ENCODE measurements at places on chromosomes 2 and 18.

DNA sequence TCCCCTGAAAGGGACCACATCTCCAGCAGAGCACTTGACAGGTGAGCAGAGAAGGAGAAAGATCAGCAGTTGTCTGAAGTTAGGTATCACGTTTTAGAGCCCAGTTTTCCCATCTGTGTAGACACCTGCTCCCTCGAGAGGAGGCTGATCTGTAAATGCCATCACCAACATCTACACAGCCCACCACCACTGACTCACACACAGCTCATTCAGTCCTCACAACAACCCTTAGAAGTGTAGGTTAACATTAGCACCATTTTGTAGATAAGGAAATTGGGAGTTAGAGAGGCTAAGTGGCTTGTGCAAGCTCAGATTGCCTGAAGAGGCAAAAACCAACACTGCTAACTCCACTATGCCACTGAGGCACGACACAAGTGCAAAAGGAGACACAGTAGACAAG, 37.2 kb upstream of the STAT1 start:
- H3K4me1 ChIP-seq, result peaks cover 4% of the 10 kb centered on the region
- no peak for DNase-seq
- H3K27me3 ChIP-seq, result no peaks in the 10 kb centered on the region
- H3K36me3 ChIP-seq, result no peaks in the 10 kb centered on the region

DNA sequence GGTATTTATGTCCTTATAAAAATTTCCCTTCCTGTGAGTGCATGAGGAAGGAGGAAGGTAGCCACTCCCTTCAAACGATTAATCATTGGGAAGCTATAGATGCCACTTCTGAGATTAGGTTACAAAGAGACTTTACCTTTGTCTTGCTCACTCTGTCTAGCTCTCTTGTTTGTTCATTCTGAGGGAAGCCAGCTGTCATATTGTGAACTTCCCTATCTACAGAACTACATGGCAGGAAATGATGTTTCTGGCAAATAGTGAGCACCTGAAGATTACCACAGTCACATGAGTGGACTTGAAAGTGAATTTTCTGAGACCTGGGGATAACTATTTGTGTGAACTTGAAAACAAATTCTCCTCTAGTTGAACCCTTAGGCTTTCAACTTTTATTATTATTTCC, 776.8 kb downstream of the CCDC85A start:
- no peak for DNase-seq
- H3K36me3 ChIP-seq, result no peaks in the 10 kb centered on the region
- no peaks in the 10 kb centered on the region for H3K27me3 ChIP-seq
- H3K27ac ChIP-seq, result no peak overlapping the region

DNA sequence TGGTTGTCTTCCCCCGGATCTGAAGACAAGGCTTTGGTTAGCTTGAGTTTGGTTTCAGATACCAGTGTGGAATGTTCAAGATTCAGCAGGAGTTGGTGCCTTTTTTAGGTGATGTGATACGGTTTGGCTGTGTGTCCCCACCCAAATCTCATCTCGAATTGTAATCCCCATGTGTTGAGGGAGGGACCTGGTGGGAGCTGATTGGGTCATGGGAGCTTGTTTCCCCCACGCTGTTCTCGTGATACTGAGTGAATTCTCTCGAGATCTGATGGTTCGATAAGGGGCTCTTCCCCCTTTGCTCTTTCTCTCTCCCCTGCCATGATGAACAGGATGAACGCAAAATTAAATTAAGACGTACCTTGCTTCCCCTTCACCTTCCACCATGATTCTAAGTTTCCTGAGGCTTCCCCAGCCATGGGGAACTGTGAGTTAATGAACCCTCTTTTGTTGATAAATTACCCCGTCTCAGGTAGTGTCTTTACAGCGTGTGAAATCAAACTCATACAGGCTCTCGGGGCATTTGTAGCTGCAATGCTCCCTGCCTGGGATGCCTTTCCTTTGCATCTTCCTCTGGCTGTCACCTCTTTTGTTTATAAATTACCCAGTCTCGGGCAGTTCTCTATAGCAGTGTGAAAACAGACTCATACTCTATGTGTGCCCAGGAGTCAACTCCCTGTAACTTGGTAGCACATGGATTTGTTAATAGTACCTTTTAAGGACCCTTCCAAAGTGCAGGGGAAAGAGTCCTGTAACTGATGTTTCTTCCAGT, 21.3 kb downstream of the PDCD1 start:
- H3K27ac ChIP-seq, result no peak overlapping the region
- no peaks in the 10 kb centered on the region for H3K36me3 ChIP-seq
- H3K4me3 ChIP-seq, result no peak overlapping the region
- no peaks in the 10 kb centered on the region for H3K4me1 ChIP-seq

DNA sequence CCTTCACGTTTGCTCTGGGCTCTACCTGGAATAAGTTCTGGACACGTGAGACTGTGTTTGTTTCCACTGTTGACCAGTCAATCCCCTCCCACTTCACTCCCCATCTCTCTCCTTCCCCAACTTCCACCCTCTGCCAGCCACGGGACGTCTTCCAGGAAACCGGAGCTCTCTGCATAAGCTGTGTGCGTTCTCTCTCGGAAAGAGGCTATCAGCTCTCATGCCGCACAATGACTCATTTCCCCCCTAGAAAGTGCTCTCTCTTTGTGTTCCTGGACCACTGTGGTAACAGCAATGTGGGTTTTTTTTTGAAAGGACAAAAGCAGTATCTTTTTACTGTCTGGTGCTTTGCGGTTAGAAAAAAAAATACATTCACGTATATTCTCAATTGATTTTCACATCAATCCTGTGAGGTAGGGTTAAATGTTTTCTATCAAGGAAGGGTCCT, 10.2 kb downstream of the PROKR1 start:
- H3K27me3 ChIP-seq, result no peaks in the 10 kb centered on the region
- no peaks in the 10 kb centered on the region for H3K4me1 ChIP-seq
- no peak overlapping the region for H3K27ac ChIP-seq
- H3K36me3 ChIP-seq, result no peaks in the 10 kb centered on the region

DNA sequence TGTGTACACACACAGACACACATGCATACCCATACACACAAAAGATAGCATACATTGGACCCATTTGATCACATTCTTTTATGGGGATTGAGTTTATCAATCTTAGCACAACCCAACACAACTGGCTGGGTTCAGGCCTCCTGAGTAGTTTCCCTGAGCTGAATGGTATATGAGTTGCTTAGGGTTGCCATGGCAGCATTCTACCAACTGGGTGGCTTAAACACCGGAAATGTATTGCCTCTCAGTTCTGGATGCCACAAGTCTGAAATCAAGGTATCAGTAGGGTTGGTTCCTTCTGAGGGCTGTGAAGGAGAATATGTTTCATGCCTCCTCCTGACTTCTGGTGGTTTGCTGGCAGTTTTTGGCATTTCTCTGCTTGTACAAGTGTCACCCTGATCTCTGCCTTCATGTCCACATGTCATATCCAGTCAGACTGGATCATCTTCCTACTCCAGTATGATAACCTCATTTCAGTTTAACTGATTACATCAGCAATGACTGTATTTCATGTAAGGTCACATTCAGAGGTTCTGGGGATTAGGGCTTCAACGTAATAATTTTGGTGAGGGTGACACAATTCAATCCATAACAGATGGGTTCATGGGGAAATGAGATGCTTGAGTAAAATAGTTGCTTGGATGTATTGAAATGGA, 212.7 kb downstream of the KCNE4 start:
- H3K27ac ChIP-seq, result no peak overlapping the region
- no peaks in the 10 kb centered on the region for H3K4me1 ChIP-seq
- no peak overlapping the region for H3K4me3 ChIP-seq
- no peaks in the 10 kb centered on the region for H3K36me3 ChIP-seq
- DNase-seq, result no peak

GRCh38 chr2:69307579-69308064, 79.4 kb downstream of the GFPT1 start:
- H3K27ac ChIP-seq, result no peak overlapping the region
- no peak for DNase-seq
- H3K27me3 ChIP-seq, result no peaks in the 10 kb centered on the region
- H3K4me1 ChIP-seq, result no peaks in the 10 kb centered on the region

DNA sequence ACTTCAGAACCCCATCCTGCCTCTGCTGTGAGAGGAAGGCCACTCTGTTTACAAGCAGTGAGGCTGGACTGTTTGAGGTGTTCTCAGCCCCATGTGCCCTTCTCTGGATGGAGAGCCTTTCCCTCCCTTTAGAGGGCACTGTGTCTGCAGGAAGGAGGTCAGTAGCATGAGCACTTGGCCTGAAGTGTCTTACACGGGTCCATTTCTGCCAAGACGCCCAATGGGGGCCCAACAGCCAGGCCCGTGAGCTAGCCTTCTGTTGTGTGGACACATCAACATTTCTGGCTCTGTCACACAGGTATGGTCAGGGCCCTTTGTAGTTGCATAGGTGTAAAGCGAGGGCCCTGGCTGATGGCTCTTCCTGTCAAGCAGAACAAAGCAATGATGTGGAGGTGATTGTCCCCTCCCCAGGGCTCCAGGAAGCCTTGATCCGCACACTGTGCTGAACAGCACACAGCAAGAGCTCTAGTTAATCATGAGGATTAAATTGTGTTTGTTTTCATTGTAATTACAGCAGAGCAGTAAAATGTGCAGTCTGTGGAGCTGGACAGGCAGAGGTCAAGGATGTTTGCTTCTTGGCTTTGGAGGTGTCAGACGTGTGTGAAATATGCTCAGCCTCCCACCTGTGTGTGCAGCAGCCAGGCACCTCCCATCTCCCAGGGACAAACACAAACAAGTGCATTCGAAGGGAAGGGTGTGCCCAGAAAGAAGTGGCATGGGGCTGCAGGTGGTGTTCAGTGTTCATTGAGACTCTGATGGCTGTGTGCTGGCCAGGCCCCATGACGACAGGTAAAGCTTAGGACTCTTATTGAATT, 132.1 kb downstream of the SH3RF3 start:
- H3K4me1 ChIP-seq, result peaks cover 47% of the 10 kb centered on the region
- no peak overlapping the region for H3K27ac ChIP-seq
- H3K36me3 ChIP-seq, result no peaks in the 10 kb centered on the region
- DNase-seq, result no peak
- H3K27me3 ChIP-seq, result peaks cover 3% of the 10 kb centered on the region

- H3K27me3 ChIP-seq, result no peaks in the 10 kb centered on the region
- H3K27ac ChIP-seq, result no peak overlapping the region
- no peak overlapping the region for H3K4me3 ChIP-seq
- peaks cover 23% of the 10 kb centered on the region for H3K4me1 ChIP-seq
Observed at GRCh38 chr18:76252880-76253279, 242.2 kb downstream of the ZNF516 start.

- DNase-seq, result no peak
- no peaks in the 10 kb centered on the region for H3K36me3 ChIP-seq
- H3K27me3 ChIP-seq, result no peaks in the 10 kb centered on the region
- H3K4me1 ChIP-seq, result peaks cover 8% of the 10 kb centered on the region
- no peak overlapping the region for H3K27ac ChIP-seq
Observed at GRCh38 chr2:217732992-217733391, 269.8 kb downstream of the TNS1 start.

- H3K27me3 ChIP-seq, result no peaks in the 10 kb centered on the region
- DNase-seq, result no peak
- H3K27ac ChIP-seq, result no peak overlapping the region
- no peaks in the 10 kb centered on the region for H3K36me3 ChIP-seq
- no peaks in the 10 kb centered on the region for H3K4me1 ChIP-seq
Observed at GRCh38 chr2:219965287-219966194, 338.1 kb downstream of the SLC4A3 start.

GRCh38 chr2:68383778-68384177, 18.7 kb downstream of the PLEK start:
- H3K27me3 ChIP-seq, result no peaks in the 10 kb centered on the region
- no peaks in the 10 kb centered on the region for H3K36me3 ChIP-seq
- no peaks in the 10 kb centered on the region for H3K4me1 ChIP-seq
- H3K27ac ChIP-seq, result no peak overlapping the region
- no peak overlapping the region for H3K4me3 ChIP-seq
- DNase-seq, result no peak

GRCh38 chr18:59736061-59736460, 38.8 kb upstream of the CCBE1 start:
- H3K36me3 ChIP-seq, result no peaks in the 10 kb centered on the region
- H3K4me1 ChIP-seq, result no peaks in the 10 kb centered on the region
- no peaks in the 10 kb centered on the region for H3K27me3 ChIP-seq
- no peak for DNase-seq

DNA sequence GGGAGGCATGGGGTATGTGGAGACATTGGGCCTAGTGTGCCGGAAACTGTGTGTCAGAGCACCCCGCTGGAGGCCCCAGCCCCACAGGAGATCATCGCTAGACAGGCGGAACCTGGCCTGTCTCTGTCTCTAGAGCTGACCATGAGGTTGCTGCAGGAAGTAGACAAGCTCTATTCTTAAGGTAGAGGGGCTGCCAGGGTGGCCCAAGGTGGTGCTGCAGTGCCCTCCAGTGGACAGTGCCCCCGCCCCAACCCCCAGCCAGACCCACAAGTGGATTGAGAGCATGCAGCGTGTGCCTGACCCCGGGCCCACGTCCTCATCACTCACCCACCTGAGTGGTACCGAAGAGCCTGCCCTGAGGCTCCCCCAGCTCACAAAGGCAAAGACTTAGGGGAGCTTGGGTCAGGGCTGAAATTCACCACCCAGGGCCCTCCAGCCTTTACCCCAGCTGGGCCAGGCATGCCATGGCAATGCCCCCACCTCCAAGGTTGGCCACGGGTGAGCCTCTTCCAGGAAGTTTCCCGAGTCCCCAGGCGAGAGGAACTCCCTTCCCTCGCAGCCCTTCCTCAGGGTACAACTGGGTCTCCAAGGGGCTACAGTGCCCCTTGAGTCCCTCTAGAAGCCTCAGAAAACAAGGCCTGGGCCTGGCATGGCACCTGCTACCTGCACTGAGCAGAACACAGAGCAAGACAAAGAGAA, 155.0 kb downstream of the TTC32 start:
- no peak overlapping the region for H3K4me3 ChIP-seq
- H3K27me3 ChIP-seq, result no peaks in the 10 kb centered on the region
- peak; percentile 55 for DNase-seq
- H3K36me3 ChIP-seq, result no peaks in the 10 kb centered on the region
- peak overlapping the region; percentile 14 for H3K27ac ChIP-seq
- no peaks in the 10 kb centered on the region for H3K4me1 ChIP-seq

DNA sequence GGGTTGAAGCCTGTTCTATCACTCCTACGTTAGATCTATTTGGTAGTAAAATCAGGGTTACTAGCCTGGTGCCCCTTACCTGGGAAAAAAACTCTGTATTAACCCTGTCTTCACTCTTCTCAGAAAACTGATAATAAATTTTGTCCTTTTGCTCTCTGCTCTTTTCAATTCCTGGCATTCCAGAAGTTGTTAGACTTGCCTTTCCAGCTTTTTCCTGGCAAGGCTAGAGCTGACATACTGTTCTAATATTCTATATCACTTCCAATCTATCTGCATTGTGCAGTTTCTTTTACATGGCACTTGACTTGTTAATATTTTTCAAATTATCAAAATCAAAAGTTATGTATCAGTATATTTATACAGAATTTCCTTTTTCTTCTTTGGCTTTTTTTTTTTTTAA, 162.2 kb downstream of the FIGN start:
- no peak overlapping the region for H3K27ac ChIP-seq
- no peaks in the 10 kb centered on the region for H3K36me3 ChIP-seq
- H3K4me3 ChIP-seq, result no peak overlapping the region
- H3K4me1 ChIP-seq, result no peaks in the 10 kb centered on the region
- no peak for DNase-seq

DNA sequence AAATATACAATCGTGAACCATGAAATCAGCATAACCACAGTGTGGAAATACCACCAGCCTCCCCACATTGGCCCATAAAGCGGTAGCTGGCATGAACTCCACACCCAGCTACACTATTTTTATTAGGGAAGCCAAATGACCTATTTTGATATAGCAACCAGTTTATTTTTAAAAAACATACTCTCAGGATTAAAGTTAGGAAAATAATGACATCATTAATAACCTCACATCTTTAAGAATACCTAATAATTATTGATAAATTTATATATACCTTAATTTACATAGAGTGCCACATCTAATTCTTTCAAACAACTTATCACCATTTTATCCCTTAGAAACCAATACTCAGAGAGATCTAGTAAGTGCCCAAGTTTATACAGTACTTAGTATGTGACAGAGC, 692.0 kb upstream of the PKDCC start:
- no peaks in the 10 kb centered on the region for H3K27me3 ChIP-seq
- H3K36me3 ChIP-seq, result no peaks in the 10 kb centered on the region
- no peak overlapping the region for H3K27ac ChIP-seq
- no peaks in the 10 kb centered on the region for H3K4me1 ChIP-seq
- no peak for DNase-seq

Measured in lung (tissue), 17 donors.